Osteoblast (primary cell): ENCODE measurements at places on chromosomes 12 and 14.

- DNase-seq: no peak
Observed at GRCh38 chr12:122368361-122369073, 54.0 kb downstream of the CLIP1 start.

DNA sequence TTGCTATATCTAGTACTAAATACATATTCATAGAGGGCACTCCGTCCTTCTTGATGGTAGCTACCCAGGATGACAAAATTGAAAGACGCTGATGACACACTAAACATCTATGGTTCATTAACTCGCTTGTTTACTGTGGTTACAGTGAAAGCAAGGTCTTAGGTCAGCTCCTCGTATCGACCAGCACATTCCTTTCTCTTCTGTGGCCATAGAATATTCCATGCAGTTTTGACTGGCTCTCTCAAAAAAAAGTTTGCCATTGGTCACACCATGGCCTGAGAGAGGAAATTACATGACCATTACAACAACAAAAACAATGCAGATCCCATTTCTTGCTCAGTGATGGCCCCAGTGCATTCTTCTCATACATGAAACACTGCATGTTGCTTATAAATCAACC is 411.4 kb upstream of the SOX5 start:
- no peak for DNase-seq

DNA sequence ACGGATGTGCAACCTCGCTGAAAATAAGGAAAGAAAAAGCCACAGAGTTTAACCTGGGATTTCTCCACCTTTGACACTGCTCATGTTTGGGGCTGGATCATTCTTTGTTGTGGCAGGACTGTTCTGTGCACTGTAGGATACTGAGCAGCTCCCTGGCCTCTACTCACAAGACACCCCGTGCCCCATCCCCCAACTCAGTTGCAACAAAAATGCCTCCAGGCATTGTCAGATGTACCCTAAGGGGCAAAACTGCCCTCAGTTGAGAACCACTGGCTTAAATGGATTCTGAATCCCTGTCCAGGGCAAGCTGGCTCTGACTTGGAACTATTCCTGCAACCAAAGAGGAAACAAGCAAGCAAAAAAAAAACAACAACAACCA is 2.1 kb downstream of the GLTP start:
- no peak for DNase-seq

DNA sequence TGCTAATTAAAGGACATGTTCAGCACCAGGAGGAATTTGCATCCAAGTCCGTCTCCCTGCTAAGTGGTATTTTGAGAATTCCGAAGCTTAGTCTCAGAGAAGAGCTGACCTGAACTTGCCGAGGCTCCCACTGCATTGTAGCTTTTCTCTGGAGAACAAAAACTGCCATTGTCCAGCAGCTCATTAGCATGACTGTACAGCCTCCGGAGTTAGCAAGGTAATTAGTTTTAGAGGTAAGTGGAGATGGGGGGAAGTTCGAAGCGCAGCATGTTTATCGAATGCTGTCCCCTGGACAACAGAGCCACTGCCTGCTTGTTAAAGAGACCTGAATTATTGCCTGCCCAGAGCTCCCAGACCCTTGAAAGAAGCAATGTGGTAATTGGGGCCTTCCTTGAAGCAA is 160.3 kb upstream of the PELI2 start:
- DNase-seq: no peak
